ENCODE measurements at places on chromosomes 11 and 22.

DNA sequence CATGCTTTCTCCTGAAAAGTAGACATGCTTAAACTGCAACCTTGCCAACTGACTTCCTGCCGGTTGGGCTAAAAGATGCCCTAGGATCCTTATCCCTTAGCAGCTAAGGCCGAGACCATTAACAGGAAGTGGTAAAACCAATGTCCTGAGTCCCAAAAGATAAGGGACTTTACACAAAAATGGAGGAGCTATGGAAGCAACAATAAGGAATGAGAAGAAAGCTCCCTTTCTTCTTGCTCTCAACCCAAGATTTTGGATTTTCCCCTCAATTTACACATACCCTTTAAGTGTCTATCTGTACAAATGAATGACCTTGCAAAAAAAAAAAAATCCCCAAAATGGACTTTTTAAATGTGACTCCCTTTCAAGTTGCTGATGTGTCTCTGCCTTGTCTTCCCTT, 11.1 kb downstream of the MRPL17 start:
- no peak for DNase-seq

DNA sequence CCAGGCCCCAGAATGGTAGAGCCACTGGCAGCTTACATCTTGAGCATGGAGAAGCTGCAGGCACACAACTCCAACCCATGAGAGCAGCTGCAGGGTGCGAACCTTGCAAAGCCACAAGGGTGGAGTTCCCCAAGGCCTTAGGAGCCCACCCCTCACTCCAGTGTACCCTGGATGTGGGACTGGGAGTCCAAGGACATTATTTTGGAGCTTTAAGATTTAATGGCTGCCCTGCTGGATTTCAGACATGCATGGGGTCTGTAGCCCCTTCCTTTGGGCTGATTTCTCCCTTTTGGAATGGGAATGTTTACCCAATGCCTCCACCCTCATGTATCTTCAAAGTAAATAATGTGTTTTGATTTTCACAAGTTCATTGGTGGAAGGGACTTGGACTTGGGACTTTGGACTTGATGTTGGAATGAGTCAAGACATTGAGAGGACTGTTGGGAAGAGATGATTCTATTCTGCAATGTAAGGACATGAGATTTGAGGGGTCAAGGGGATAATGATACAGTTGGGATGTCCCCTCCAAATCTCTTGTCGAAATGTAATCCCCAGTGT, 1.1 kb upstream of the KRTAP5-7 start:
- DNase-seq: no peak

DNA sequence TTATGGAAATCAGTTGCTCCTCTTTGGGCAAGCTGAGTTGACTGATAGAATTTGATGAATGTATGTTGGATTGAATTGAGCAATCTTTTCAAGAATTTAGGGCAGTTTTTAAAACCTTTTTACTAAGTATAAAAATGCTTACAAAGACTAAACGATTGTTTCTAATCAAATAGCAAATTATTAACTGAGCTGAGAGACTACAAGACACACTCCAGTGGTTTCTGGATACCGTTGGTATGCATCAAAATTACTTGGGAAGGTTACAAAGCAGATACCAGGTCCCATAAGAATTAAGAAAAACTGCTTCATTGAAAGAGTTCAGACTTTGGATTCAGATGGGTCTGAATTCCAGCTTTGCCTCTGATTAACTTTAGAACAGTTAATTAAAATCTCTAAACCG, 721.4 kb downstream of the FAM181B start:
- no peak for DNase-seq

- no peak for DNase-seq
Measured at GRCh38 chr11:83159902-83160865, 3.3 kb downstream of the PCF11 start.

DNA sequence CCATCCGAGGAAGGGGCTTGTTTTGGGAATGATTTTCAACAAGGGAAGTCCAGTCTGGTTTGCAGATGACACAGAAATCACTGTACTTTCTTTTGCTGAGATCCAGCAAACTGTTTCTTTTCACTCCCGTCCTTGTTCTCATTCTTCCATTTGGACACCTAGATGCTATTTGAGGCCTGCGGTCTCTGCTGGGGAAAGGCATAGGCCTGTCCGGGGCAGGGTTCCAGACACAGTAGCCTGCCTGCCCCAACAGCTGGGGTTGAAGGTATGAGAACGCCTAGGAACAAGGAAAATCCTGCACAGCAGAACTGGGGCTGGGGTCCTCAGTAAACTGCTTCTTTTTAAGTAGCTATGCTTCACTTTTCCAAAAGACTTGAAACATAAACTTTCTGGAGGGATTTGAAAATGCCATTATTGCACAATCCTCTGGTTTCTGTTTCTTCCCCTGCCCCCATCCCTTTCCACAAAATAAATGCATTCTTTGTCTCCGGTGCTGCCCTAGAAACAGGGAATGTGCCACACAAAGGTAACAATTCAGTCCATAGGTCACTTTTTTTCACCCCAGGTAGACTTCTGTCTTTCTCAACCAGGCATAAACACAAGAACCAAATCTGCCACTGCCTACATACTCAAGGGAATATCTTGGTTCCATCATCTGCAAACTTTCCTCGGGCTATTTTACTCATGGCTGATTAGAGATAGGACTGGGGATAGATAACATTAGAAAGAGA, 174.8 kb upstream of the MTMR2 start:
- no peak for DNase-seq

DNA sequence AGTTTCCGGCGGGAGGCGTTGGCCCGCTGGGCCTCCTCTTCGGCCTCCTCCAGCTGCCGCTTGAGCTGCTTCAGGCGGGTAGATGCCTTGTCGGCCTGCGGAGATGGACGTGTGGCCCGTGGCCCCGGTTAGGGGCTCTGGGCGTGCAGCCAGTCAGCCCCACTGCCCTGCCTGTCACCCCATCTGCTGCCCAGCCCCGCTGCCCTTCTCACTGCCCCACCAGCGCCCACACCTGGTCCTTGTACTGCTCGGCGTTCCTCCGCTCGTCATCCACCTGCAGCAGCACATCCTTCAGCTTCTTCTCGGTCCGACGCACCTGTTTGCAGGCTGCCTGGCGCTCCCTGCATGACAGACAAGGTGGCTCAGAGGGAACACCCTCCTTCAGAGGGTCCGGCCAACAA, 31.2 kb downstream of the APOL1 start:
- no peak for DNase-seq

DNA sequence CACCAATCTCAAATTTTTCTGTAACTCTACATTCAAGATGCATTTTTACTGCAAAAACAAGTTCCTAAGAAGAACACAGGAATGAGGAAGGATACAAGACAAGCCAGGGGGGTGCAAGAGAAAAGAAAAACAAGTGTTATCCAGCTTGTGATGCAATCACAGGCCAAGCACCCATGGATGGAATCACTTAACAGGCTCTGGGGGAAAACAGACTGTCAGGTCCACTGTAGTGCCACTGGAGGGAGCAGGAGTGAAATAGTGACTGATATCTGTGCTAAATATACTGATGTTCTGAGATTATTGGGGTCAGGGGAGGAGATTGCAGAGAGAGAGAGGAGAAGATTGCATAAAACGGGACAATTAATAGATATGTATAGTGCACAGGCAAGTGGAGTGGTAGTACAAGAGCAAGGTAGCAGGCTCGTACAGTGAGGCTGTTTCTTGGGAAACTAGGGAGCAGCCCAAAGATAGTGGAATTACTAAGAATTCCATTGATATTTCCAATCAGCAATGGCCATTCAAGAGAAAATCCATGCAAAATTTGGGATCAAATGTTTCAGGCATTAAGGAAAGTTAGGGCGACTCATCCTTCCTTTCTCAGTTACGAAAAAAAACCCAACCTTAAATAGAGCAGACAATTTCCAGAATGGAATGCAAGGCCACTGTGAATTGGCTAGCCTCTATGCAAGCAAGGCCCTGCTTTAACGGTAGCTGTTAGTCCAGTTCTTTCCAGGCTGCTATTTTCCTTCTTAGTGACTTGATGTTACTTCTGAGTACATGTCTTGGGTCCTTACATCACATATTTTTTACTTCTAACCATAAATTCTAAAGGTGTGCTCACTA, 52.2 kb upstream of the CEP126 start:
- DNase-seq: no peak
